ENCODE measurements at places on chromosomes 12 and 14.

- DNase-seq: no peak
Measured at GRCh38 chr14:34038358-34039057, 87.6 kb upstream of the EGLN3 start.

- DNase-seq: no peak
Measured at GRCh38 chr12:119207063-119207560, 28.4 kb downstream of the HSPB8 start.

DNA sequence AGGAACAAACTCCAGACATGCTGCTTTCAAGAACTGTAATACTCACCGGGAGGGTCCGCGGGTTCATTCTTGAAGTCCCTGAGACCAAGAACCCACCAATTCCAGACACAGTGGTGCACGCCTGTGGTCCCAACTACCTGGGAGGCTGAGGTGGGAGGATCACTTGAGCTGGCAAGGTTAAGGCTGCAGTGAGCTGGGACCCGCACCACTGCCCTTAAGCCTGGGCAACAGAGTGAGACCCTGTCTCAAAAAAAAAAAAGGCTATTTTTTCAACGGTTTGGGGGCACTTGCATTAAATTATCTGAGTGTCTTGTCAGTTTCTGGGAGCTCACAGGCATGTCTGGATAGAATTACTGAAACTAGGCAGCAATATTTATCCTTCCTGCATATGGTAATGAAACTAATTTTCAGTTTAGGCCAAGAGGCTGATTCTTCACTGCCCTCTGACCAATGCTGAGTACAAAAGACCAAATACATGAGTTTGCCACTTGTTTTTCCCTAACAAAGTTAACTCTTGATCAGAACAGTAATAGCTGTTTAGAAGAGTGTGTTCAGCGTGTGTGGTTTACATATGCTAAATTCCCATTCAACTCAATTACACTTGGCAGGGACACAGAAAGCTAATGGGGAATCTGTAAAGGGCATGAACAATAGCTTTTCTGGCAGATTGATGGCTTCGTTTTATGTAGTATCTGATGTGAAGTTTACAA lies 65.8 kb upstream of the RASSF3 start:
- no peak for DNase-seq

DNA sequence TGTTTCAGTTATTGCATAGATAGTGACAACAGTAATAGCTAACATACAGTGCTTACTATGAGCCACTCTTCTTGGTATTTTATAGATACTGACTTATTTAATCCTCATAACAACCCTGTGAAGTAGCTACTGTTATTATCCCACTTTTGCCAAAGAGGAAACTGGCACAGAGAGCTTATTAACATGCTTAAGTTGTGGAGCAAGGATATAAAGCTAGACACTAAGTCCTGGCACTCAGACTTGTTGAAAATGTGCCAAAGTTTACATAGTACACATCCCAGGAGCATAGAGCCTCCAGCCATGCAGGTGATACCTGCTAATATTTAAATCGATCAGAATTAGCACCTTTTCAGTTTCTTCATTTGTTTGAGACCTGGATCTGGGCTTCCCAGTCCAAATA lies 41.8 kb downstream of the VEZT start:
- no peak for DNase-seq

GRCh38 chr12:88111074-88111652 lies 30.7 kb downstream of the CEP290 start:
- DNase-seq: no peak

DNA sequence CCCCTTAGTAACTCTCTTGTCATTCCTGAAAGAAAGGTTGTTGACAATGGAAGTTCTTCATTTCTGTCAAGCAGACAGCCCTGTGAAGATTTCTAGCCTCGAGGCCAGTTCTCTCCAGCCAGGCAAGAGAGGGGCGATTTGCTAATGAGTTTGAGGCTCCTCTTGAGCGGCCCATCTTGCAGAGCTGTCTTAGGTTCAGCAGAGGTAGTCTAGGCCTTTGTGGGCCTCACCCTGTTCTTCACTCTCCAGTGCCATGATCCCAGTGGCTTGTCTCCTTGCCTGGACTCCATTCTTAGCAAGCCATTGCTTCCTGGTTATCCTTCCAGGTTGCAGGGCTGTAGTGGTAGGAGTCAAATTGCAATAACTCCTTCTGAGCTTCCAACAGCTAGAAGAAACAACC lies 9.7 kb downstream of the TPH2 start:
- DNase-seq: no peak

DNA sequence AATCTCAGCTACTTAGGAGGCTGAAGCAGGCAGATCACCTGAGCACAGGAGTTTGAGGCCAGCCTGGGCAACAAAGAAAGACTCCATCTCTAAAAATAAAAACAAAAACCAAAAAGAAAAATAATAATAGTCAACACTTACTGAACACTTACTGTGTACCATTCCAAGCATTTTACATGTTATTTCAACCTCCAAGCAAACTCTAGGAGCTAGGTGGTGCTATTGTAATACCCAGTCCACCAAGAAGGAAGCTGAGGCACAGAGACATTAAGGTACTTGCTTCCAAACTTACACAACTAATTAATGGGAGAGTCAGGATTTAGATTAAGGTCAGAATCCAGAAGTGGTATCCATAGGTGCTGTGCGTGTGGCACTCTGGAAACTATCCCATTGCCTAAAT lies 13.7 kb upstream of the OR6J1 start:
- DNase-seq: no peak

GRCh38 chr12:42396473-42397259 lies 70.7 kb downstream of the PPHLN1 start:
- no peak for DNase-seq

- DNase-seq: no peak
Measured at GRCh38 chr12:31562594-31563328, 28.2 kb downstream of the DENND5B start.

- no peak for DNase-seq
Measured at GRCh38 chr12:96471368-96472050, 17.9 kb upstream of the CFAP54 start.

DNA sequence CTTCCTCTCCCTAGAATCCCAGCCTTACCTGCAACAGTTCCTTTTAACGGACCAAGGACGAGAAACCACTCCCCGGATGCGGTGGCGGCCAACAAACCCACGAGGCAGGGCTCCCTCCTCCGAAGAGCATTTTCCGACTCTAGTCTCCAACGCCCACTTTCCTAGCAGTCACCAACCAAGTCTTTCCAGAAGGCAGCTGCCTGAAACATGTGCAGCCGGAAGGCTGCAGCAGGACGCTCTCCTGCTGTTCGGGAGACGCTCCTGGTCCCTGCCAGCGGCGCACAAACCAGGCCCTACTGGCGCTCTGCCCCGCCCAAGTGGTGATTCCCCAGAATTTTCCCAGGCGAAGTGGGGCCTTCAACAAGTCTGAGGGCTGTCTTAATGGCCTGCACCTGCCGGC lies 21.1 kb upstream of the ADAM20 start:
- DNase-seq: no peak

- no peak for DNase-seq
Measured at GRCh38 chr14:63032076-63032475, 13.2 kb downstream of the KCNH5 start.

DNA sequence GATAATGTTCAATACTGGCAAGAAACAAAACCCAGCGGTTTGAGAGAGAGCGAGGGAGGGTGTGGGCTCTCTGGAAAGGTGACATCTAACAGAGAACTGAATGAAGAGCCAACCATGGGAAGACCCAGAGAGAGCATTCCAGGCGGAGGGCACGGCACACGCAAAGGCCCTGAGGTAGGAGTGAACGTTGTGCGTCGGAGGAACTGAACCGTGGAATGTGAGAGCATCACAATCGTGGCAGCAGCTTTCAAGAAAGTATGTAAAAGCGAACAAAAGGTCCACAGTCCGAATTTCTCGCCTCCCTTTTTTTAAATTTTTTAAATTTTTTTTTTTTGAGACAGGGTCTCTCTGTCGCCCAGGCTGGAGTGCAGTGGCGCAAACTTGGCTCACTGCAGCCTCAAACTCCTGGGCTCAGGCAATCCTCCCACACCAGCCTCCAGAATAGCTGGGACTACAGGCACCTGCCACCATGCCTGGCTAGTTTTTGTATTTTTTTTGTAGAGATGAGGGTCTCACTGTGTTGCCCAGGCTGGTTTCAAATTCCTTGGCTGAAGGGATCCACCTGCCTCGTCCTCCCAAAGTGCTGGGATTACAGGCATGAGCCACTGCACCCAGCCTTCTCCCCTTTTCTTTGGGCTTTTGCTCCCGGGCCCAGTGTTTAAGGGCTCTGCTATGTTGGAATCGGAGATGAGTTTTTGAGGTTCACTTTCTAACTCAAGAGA lies 15.3 kb upstream of the SCARB1 start:
- DNase-seq: no peak

DNA sequence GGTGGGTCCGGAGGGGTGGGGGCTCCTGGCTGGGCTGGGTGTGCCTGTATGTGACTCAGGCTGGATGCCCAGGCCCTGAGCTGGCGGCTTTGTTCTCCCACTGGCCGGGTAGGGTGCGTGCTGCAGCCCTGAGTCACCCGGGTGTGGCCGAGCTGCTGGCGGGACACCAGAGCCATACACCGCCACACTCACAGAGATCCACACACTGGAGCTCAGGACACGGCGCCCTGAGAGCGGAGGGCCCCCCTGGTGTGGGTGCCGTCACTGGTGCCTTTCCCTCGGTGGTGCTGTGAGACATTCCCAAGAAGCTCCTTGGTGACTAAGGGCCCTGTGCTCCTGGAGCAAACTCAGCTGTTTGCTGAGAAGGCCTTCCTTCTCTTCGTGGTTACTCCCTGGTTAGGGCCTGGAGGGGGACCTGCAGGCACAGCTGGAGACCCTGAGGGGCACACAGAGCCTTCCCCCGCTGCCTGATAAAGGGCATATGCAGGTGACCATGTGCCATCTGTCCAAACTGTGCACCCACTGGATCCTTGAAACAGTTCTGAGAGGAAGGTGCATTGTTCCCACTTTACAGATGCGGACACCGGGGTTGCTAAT lies 44.3 kb downstream of the KRT80 start:
- no peak for DNase-seq

- DNase-seq: no peak
Measured at GRCh38 chr12:64452559-64453329, 824 bp downstream of the TBK1 start.

DNA sequence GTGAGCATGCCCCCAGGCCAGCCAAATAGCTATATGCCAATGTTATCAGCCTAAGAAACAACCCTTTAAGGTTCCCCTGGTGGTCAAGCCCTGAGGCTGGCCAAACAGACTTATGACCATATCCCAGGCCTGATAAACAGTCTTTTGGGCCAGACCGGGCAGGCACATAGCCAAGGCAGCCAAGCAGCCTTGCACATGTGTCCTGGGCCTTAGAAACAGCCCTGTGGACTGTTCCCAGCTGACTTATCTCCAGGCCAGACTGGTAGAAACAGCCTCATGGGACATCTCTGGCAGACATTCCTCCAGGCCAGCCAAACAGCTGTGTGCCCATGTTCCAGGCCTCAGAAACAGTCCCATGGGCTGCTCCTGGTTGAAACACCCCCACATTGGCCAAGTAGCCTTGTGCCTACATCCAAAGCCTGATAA lies 295.0 kb upstream of the MGAT4C start:
- DNase-seq: no peak

GRCh38 chr12:32115404-32116104 lies 8.9 kb downstream of the BICD1 start:
- DNase-seq: no peak

GRCh38 chr14:21509432-21510143 lies 1.6 kb downstream of the METTL3 start:
- DNase-seq: no peak

GRCh38 chr14:81164167-81164774 lies 56.5 kb downstream of the GTF2A1 start:
- DNase-seq: no peak

DNA sequence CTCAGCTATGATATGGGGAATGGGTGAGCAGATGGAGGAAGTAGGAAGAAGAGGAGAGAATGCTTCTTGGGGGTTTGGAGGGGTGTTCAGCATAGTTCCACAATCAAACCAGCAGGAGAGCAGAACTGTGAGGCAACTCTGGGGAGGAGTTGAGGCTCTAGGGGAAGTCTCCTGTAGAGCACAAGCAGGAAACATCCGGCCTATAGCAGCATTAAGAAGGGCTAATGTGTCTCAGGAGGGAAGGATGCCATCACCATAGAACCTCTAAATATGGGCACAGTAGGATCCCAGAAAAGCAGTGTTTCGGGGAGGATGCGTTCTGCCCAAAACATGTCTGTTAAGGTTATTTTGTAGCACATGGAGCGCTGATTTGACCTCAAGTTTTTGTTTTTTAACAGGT lies 8.4 kb upstream of the SALL2 start:
- no peak for DNase-seq

- no peak for DNase-seq
Measured at GRCh38 chr12:98721204-98721702, 76.2 kb downstream of the APAF1 start.

GRCh38 chr14:59330455-59330854 lies 134.7 kb downstream of the GPR135 start:
- no peak for DNase-seq

- DNase-seq: no peak
Measured at GRCh38 chr14:76782115-76782884, 21.0 kb downstream of the VASH1 start.

Data from cortex of kidney (tissue), 1 donor.